ENCODE measurements at places on chromosomes 13 and 19.

- peak; percentile 98 for DNase-seq
These were observed 75.1 kb downstream of the GNG7 start for GRCh38 chr19:2627319-2627829.

DNA sequence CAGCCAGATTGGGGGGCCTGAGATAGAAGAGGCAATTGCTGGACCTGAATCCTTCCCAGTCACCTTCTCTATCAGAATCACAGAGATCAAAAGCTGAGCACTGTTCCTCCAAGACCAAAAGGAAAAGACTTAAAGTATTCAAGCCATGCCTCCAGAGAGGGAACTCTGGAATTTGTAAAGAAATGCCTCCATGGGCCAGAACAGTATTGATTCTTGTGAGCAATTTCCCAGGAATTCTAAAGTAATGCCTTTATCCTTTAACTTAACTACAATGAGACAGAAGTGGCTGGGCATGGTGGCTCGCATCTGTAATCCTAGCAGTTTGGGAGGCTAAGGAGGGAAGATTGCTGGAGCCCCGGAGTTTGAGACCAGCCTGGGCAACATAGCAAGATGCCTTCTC is 148.8 kb downstream of the FLT1 start:
- DNase-seq: no peak

DNA sequence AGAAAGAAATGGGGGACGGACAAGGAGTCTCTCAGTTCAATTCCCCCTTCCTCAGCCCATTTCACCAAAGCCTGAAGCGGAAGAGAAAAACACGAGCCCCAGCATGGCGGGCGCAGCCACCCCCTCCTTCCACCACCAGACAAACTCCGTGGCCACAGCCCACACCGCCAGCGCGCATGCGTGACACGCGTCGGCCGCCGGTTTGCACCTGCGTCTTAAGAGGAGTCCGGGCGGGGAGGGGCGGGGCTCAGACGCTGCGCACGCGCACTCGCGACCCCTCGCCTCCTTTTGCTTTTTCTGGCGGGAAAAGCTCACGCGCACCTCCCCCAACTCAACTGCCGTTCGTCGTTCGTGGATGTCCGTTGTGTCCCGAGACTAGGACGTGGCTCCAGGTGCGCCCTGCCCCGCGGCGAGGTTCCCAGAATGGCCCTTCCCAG is at the start of gene KASH5:
KASH5 (plus strand) TSS at position 314 of the 437 bp plus-strand sequence. CDS start 2,635 bp downstream, outside the sequence.
- DNase-seq: peak; percentile 40

- no peak for DNase-seq
These were observed 3.1 kb downstream of the ABHD17A start for GRCh38 chr19:1882089-1882785.

DNA sequence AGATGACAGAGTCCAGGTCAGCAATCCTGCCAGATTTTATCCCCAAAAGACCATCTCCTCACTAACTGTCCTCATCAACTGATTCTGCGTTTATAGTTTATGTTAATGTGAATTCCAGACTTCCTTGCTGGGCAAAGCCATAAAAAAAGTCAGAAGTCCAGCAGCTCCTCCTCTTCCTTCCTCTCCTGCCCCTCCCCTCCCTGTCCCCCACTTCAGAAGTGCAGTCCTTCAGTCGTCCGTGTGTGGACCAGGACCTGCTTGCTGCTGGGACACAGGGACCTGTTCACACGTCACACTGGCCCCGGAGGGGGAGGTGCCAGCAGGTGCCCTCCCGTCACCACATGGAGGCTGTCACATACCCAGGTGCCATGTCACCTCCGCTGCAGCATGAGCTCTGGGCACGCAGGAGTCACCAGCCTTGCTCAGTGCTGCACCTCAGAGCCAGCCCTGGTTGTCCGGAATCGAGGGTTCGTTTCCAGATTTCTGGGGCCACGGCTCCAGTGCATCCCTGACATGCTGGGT is 4.0 kb upstream of the MCF2L start:
- no peak for DNase-seq

DNA sequence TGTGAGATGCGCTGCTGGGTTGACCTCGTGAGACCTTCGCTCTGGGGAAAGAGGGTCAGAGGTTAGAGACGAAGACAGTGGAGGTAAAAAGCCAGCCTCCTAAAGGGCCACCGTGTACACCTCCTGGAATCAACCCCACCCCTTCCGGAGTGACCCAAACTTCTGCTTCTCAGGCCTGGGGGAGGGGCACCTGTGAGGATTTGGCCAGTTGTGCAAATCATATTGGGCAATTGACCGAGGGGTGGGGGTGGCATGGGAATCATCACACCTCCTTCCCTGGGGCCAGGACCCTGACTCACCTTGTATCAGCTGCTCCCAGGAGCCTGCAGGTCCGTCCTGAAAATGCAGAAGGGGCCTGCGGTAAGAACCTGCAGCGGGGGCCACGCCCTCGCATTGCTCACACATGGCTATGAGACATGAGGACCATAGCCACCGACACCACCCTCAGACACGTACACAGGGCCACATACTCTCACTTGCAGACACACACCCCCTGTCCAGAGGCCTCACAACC is 2.8 kb downstream of the TNFSF14 start:
- no peak for DNase-seq

DNA sequence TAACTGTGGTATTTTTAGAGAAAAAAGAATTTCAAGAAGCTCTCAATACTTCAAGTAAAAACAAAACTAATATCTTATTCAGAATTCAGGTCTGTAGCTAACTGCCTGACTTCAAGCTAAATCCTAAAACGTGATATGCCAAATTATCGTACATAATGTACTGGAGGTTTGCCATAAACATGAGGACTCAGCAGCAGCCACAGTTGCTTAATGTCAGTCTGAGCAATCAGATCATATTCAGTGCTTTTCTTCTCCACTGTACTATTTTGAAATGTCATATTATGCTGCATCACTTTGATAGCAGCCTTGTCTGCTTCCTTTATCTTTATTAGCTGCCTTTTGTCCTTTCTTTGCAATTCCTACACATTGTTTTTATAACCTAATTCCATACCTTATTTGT is 265.1 kb upstream of the EDNRB start:
- no peak for DNase-seq

DNA sequence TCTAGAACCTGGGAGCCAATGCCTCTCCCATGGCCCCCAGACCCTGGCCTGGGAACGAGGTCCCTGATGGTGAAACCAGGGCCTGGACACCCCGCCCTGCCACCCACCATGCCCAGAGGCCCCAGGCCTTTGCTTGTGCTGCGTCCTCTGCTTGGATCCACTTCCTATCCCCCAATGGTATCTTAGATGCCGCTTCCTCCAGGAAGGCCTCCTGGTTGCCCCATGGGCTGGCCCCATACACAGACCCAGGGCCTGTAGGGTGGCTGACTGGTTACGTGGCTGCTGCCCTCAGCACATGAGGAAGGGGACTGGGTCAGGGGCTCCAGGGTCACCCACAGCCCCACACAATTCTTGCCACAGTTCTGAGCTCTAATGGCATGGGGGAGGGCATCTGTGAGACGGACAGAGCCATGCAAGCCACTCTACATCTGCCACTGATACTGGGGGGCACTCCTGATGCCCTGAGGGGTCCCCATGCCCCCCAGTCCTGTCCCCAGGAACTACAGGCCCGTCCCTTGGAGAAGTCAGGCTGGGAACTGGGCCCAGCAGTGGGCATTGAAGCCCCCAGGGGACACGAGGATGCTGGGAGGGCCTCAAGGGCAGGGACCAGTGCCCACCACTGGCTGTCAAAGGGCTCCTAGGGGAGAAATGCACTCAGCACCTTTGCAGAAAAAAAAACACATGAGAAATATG is 5.0 kb downstream of the RPL36 start:
- DNase-seq: no peak

- DNase-seq: peak; percentile 87
These were observed 1.3 kb upstream of the SHANK1 start for GRCh38 chr19:50720921-50721381.

DNA sequence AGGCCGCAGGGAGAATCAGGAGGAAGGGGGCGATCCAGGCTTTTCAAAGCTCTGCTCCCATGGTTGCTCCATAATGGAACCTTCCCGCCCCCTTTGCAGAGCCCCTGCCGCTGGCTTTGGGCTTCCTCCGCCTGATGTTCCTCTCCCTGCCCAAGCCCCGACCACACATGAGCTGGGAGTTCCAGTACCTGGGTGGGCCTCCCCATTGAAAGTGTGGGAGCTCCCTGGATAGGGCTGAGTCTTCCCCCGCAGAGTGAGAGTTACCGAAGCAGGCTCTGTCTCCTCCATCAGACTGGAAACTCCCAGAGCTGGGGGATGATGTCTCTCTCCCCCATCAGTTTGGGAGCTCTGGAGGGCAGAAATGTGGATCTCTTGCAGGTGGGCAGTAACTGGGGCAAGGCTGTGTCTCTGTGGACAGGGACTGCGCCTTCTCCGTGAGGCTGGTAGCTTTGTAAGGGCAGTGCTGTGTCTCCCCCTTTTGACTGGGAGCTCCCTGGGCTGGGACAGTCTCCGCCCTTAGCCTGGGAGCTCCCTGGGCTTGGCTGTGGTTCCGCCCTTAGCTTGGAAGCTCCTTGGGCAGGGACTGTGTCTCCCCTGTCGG is 722 bp downstream of the DCAF15 start:
- DNase-seq: peak; percentile 65

- no peak for DNase-seq
These were observed 437 bp downstream of the EPOR start for GRCh38 chr19:11383706-11384048.

- no peak for DNase-seq
These were observed 14.6 kb downstream of the YIPF2 start for GRCh38 chr19:10913716-10914340.

- no peak for DNase-seq
These were observed 9.9 kb downstream of the ARL11 start for GRCh38 chr13:49638030-49638743.

GRCh38 chr13:50156140-50156539 is 140.9 kb downstream of the KCNRG start:
- peak; percentile 62 for DNase-seq

- no peak for DNase-seq
These were observed 33.3 kb downstream of the MCF2L start for GRCh38 chr13:113002206-113002912.

DNA sequence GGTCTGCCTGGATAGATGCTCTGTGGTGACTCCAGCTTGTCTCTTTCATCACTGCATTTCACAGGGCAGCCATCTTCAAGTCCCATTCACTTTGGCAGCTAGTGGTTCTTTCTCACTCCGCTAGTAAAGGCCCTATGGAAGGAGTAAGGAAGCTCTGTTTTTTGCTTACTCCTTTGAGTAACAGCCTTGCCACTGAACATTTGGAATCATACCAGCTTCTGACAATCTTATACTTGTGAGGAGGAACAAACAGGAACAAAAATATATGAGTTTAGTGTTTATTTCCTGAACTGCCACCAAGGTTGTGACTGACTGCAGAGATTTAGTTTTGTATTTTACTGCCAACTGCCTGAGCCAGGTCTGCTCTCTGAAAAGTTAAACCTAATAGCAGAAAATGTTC is 38.7 kb downstream of the KCTD4 start:
- no peak for DNase-seq

GRCh38 chr19:17623224-17623935 is 64.8 kb downstream of the UNC13A start:
- no peak for DNase-seq

GRCh38 chr13:80957019-80957655 is 616.2 kb upstream of the SPRY2 start:
- DNase-seq: no peak

DNA sequence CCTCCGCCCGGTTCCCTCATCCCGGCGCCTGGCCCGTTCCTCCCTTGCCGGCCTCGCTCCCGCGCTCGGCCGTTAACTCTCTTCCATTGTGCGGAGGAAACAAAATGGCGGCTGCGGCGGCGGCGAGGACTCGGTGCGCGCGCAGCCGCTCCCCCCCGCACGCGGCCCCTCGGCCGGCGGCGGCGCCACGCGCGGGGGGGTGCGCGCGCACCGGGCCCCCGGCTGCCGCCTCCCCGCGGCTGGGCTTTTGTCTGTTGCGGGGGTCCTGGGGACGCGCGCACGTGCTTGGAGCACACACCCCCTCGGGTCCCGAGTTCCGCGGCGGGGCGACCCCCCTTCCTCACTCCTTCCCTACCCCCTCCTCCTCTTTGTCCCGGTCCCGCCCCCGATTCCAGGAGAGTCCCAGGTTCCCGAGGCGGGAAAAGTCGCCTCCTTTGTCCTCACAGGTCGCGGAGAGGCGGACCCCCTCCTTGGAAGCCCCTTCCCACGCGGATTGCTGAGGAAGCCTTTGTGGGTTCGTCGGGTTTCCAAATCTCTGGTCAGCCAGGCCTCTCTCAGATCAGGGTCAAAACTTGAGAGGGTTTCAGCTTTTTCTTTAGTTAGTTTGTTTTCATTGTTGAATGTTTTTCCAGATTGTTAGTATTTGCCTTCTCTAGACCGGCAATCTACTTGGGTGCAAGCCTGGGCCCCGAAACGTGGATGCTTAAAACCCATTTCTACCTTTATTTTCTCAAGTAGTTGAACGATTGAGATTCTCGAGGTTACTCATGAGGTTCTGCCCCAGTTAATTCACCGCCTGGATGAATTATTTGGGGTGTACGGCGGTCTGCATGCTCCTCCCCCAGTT is 687 bp downstream of the ILF3 start:
- DNase-seq: peak; percentile 72

- DNase-seq: peak; percentile 51
These were observed at the start of gene GAS6 for GRCh38 chr13:113863524-113864272. GAS6 (minus strand) TSS chr13:113864076; CDS start chr13:113863920, 156 bp downstream.
